ENCODE measurements at places on chromosomes 2 and 18. TPM values are rescaled to one million over a fixed set of nuclear protein-coding genes. Genes with fewer than 3 reads are reported as not detected.

Gene CRYBA2
- not detected for total RNA-seq

Gene MYCN
- not detected for total RNA-seq

Gene SPDYA
- 0.24 TPM for total RNA-seq

Gene DUSP28
- total RNA-seq, result 7.3 TPM

Gene ZNF804A
- total RNA-seq, result not detected

Gene SERPINB12
- total RNA-seq, result not detected

Gene ONECUT2
- total RNA-seq, result 0.41 TPM

Gene LYG2
- not detected for total RNA-seq

All from A549 treated with CpdA at 1 μM for 4 hours (cell line).